ENCODE measurements at places on chromosomes 11 and 22. TPM values are rescaled to one million over a fixed set of nuclear protein-coding genes. Genes with fewer than 3 reads are reported as not detected.

- H3K27ac ChIP-seq = no peak overlapping the region
- no peak overlapping the region for H3K4me3 ChIP-seq
- H3K4me1 ChIP-seq = peaks cover 9% of the 10 kb centered on the region
Observed at GRCh38 chr11:9065607-9066432, 25.6 kb downstream of the SCUBE2 start.

DNA sequence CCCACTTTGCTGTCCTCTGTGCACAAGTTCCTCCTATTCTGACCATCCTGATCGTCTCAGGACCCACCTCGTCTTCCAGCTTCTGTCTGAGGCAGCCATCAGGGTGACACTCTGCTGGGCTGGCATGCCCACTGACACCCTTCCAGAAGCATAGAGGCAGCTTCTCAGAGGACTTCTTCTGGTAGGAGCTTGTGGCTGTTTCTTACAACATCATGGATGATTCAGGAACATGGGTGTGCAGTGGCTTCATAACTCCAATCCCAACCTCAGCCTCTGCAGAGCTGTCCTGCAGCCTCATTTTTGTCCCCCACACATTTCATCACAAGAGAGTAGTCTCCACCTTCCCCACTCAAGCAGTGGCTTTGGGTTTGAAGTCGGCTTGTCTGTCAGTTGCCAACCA lies 20.9 kb upstream of the CTR9 start:
- H3K27me3 ChIP-seq = no peaks in the 10 kb centered on the region
- peaks cover 1% of the 10 kb centered on the region for H3K4me1 ChIP-seq
- no peak overlapping the region for H3K4me3 ChIP-seq
- no peaks in the 10 kb centered on the region for H3K36me3 ChIP-seq

GRCh38 chr11:119672597-119672996 lies 56.4 kb downstream of the NECTIN1 start:
- no peak overlapping the region for H3K4me3 ChIP-seq
- H3K36me3 ChIP-seq = no peaks in the 10 kb centered on the region
- no peaks in the 10 kb centered on the region for H3K27me3 ChIP-seq
- no peak for DNase-seq

DNA sequence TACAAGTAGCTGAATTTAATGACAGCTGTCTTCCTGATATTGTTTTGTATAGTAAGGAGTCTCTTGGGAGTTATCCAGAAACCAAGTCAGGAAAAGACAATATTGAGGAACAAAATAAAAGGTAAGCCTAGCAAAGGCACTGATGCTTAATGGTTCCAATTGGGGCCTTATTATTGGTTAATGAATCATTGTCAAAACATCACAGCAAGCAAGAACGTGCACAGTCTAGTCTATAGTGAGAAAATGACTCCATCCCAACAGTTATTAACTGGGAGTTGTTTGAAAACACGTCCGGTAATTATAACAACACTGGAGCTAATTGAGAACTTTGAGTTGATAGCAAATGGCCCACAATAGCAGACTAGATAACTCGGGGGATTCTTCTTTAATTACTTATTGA lies 17.7 kb downstream of the BSX start:
- H3K27ac ChIP-seq = no peak overlapping the region
- no peak for DNase-seq
- no peak overlapping the region for H3K4me3 ChIP-seq
- peaks cover 10% of the 10 kb centered on the region for H3K27me3 ChIP-seq
- H3K4me1 ChIP-seq = no peaks in the 10 kb centered on the region

DNA sequence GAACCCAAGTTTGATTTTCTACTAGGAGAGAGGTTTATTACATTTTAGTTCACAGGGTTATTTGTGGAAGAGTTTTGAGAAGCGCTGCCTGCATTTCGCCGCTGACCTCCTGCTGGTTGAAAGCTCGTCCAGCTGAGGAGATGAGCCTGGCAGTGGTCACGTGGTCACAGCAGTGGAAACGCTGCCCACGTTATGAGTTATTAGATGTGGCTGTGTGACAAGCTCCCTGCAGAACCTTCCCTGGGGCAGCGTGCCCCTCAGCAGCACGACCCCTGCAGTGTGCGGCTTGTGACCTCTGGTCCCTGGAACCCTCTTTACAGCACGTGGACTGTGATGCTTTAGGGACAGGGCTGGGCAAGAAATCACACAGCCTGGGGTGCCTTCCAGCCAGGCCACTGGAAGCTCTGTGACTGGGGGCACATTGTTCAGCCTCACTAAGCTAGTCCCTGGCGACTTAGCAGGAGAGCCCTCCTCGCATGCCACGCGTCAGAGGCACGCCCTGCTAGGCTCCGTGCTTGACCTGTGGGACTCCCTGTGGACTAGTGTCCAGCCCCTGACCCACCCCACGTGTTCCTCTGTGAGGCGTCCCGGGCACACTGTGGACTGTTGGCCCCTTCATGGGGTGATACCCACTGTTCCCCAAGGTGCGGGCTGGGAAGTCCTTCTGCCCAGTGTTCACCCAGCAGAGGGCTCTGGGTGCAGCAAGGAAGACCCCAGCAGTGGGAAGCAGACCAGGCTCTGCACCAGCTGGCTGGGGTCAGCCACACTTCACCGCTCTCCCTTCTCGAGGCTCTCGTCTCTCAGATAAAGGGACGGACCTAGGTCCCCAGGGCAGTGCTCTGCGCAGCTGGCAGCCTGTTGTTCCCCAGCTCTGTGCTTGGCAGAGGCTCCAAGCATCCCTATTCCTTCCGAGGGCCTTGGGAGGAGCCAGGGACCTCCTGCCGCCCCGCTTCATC lies 349.5 kb downstream of the TBC1D22A start:
- H3K27ac ChIP-seq = peak overlapping the region; percentile 29
- no peak for DNase-seq
- no peaks in the 10 kb centered on the region for H3K4me1 ChIP-seq
- H3K36me3 ChIP-seq = no peaks in the 10 kb centered on the region
- no peak overlapping the region for H3K4me3 ChIP-seq

- no peaks in the 10 kb centered on the region for H3K27me3 ChIP-seq
- H3K27ac ChIP-seq = no peak overlapping the region
- H3K36me3 ChIP-seq = no peaks in the 10 kb centered on the region
Observed at GRCh38 chr11:118060869-118061268, 16.0 kb upstream of the TMPRSS4 start.

DNA sequence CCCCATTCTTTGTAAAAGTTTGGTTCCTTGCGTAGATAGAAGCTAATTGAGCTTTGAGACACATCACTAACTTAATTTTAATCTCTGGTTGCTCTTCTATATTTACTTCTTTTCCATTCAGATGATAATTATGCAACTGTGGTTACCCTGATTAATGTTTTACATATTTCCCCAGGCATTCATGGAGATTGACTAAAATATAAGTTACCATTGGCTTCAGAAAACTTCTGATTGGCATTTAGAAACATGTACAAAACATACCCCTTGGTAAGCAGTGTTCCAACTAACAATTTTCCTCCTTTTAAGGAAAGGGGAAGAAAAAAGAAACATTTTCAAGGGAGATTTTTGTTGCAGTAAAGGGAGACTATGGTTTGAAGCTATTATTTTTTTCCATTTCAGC lies 43.9 kb downstream of the FAT3 start:
- no peak overlapping the region for H3K4me3 ChIP-seq
- H3K36me3 ChIP-seq = no peaks in the 10 kb centered on the region
- no peaks in the 10 kb centered on the region for H3K27me3 ChIP-seq
- H3K27ac ChIP-seq = no peak overlapping the region
- H3K4me1 ChIP-seq = no peaks in the 10 kb centered on the region
- no peak for DNase-seq

GRCh38 chr11:33863418-33864172 lies 28.3 kb downstream of the LMO2 start:
- no peak for DNase-seq
- H3K4me3 ChIP-seq = no peak overlapping the region
- no peak overlapping the region for H3K27ac ChIP-seq

GRCh38 chr11:111373590-111373989 lies 5.5 kb downstream of the POU2AF1 start:
- H3K4me1 ChIP-seq = no peaks in the 10 kb centered on the region
- H3K4me3 ChIP-seq = no peak overlapping the region
- no peaks in the 10 kb centered on the region for H3K36me3 ChIP-seq
- DNase-seq = no peak
- no peak overlapping the region for H3K27ac ChIP-seq

DNA sequence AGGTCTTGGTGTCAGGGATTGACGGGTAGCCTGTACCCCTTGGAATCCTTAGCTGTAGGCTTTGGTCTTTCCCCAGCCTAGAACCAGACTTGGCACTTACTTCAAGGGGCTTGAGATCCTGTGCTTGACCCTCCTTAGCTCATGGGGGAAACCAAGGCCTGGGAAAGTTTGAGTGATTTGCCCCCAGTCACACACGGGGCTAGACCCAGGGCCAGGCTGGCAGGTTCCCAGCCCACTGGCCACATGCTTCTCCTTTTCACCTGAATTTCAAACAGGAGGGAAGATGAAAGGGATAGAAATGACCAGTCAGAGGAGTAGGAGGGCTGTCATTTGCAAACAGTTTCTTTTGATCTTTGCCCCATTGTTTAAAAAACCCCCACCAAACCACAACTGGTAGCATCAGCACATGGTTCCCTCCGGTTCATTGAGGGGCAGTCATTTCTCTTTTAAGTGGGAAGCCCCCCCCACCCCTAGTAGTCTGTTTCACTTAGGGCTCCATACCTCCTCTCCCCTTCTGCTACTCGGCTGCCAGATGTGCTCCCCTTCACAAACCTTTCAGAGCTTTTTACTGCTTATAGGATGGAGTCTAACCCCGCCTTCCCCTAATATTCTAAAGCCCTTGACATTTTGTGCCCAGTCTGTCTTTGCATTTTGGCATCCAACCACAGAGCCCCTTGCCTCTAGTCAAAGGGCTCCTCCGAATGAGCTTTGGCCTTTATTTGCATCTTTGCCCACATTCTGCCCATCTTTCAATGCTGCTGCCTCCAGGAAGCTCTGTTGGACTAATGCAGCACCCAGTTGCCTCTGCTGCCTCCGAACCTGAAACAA lies 37.6 kb downstream of the ZNRF3 start:
- no peaks in the 10 kb centered on the region for H3K36me3 ChIP-seq
- H3K27ac ChIP-seq = peak overlapping the region; percentile 17
- no peak overlapping the region for H3K4me3 ChIP-seq
- no peak for DNase-seq
- no peaks in the 10 kb centered on the region for H3K27me3 ChIP-seq

GRCh38 chr11:19220903-19221724 lies 19.3 kb upstream of the CSRP3 start:
- no peak for DNase-seq
- no peak overlapping the region for H3K27ac ChIP-seq
- H3K27me3 ChIP-seq = no peaks in the 10 kb centered on the region
- H3K36me3 ChIP-seq = no peaks in the 10 kb centered on the region

DNA sequence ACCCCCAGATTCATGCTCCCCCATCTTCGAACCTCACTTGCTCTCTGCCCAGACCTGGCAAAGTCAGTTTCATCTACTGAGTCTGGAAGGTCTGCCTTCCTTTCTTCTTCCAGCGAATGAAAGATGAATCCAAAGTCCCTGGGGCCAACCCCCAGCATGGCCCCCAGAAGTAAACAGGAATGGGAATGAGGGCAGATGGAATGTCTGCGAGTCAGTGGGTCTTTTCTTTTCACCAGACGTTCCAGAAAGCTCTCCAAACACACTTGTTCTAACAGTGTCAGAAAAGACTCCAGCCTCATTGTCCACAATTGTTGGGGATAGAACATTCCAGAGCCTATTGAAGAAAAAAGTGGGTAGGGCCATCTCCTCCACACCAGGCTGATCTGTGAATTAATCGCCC lies 28.6 kb downstream of the RIBC2 start:
- peaks cover 4% of the 10 kb centered on the region for H3K27me3 ChIP-seq
- no peak overlapping the region for H3K4me3 ChIP-seq
- no peak overlapping the region for H3K27ac ChIP-seq
- no peak for DNase-seq
- H3K36me3 ChIP-seq = no peaks in the 10 kb centered on the region

GRCh38 chr11:85784480-85785265 lies 26.3 kb downstream of the SYTL2 start:
- H3K4me3 ChIP-seq = no peak overlapping the region
- no peak overlapping the region for H3K27ac ChIP-seq
- no peaks in the 10 kb centered on the region for H3K27me3 ChIP-seq
- H3K36me3 ChIP-seq = no peaks in the 10 kb centered on the region
- DNase-seq = no peak

- DNase-seq = no peak
- H3K27me3 ChIP-seq = no peaks in the 10 kb centered on the region
- no peak overlapping the region for H3K4me3 ChIP-seq
- H3K27ac ChIP-seq = no peak overlapping the region
Observed at GRCh38 chr11:125001849-125002248, 47.8 kb downstream of the CCDC15 start.

GRCh38 chr11:60835534-60835846 lies 6.4 kb upstream of the CCDC86 start:
- DNase-seq = no peak
- H3K4me3 ChIP-seq = no peak overlapping the region
- no peaks in the 10 kb centered on the region for H3K36me3 ChIP-seq
- H3K4me1 ChIP-seq = no peaks in the 10 kb centered on the region
- H3K27ac ChIP-seq = no peak overlapping the region

DNA sequence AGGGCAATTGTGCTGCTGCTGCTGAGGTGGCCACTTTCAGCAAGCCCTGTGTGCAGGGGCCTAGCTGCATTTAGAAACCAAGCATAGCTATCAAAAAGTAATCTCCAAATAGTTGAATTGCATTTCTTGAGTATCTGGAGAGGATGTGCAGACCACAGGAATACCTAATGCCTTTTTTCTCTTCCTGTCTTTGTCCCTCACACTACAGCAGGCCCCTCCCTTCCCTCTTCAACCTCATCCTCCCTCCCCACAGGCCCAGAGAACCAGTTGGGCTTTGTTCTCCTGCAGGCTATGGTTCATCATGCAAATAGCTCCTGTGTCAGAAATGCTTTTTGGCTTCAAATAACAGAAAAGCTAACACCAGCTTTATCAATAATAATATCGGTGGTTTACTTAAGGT lies 47.7 kb downstream of the DKK3 start:
- H3K27ac ChIP-seq = no peak overlapping the region
- no peaks in the 10 kb centered on the region for H3K4me1 ChIP-seq
- H3K36me3 ChIP-seq = no peaks in the 10 kb centered on the region
- no peaks in the 10 kb centered on the region for H3K27me3 ChIP-seq

UBQLNL gene
- total RNA-seq = 0.32 TPM

CCDC89 gene
- total RNA-seq = 1.8 TPM

MRTFA gene
- total RNA-seq = 33.9 TPM

PRODH gene
- total RNA-seq = 0.33 TPM

CFAP300 gene
- 2.7 TPM for total RNA-seq

CHRM1 gene
- not detected for total RNA-seq

CASP5 gene
- total RNA-seq = 0.41 TPM

AAMDC gene
- 339 TPM for total RNA-seq

All from adrenal gland (tissue), 19 donors.